ENCODE measurements at places on chromosomes 12 and 14.

DNA sequence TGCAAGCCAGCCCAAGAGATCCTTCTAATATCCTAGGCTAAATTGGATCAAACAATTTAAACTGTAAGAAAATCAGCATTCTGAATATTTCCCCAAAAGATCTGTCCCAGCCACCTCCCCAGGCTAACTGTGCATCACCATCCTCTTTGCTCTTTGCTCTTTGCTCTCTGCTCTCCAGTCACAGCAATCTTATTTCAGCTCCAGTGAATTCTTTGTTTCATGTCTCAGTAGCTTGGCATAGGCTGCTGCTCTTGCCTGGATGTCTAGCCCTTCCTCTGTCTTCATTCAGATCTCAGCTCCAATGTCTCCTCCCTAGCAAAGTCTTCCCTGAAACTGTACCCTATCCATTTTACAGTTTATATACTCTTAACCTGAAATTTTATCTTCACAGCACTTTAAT, 399.8 kb upstream of the USP15 start:
- DNase-seq, result no peak

- no peak for DNase-seq
Observed at GRCh38 chr12:32881107-32881506, 15.5 kb downstream of the PKP2 start.

DNA sequence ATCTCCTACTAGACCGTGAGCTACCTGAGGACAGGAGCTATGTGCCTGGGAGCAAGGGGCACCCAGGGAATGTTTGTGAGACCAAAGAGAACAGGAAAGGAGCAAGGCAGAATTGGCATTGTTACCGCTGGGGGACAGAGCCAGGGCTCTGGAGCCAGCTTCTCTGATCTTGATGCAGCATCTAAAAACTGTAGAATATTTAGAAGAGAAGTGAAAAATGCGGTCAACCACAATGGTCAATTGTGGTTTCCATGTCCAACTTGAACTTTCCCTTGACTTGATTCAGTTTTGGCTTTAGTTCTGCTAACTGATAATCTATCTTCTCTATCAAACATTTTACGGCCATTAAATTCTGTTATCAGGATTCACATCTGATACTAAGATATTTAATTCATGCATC, 201.2 kb downstream of the ANO4 start:
- no peak for DNase-seq

DNA sequence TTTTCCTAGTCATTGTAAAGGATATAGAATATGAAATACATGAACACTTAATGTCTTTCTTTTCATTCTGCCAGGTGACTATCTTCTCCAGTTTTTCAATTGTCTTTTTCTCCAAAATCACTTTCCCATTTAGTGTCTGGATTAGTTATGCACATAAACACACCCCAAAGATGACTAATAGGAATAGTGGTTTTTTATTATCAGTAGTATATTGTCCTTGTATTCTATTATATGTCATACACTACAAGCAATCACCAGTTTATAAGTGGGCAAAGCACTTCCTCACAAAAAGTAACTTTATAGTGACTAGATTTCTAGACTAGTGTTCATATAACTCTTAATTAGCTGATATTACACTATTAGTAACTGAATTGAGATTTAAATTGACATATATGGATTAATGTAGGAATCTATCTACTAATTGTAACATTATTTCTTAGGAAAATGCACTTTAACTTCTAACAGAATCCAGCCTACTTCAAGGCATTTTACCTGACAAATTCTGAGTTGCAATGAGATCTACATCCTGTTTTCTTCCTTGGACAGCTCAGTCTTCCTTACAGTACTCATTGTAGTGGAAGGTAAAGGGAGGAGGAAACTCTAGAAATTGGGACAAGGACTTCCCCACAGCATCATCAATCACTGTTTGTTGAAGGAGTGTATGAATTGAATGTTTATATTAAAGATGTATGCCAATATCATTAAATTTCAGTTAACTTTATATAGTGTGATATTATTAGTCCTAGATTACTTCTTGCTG, 186.1 kb upstream of the GARIN2 start:
- peak; percentile 2 for DNase-seq

- peak; percentile 67 for DNase-seq
Observed at GRCh38 chr12:65902500-65902899, 78.2 kb downstream of the HMGA2 start.

- DNase-seq, result no peak
Observed at GRCh38 chr12:124309744-124310143, 14.9 kb downstream of the RFLNA start.

DNA sequence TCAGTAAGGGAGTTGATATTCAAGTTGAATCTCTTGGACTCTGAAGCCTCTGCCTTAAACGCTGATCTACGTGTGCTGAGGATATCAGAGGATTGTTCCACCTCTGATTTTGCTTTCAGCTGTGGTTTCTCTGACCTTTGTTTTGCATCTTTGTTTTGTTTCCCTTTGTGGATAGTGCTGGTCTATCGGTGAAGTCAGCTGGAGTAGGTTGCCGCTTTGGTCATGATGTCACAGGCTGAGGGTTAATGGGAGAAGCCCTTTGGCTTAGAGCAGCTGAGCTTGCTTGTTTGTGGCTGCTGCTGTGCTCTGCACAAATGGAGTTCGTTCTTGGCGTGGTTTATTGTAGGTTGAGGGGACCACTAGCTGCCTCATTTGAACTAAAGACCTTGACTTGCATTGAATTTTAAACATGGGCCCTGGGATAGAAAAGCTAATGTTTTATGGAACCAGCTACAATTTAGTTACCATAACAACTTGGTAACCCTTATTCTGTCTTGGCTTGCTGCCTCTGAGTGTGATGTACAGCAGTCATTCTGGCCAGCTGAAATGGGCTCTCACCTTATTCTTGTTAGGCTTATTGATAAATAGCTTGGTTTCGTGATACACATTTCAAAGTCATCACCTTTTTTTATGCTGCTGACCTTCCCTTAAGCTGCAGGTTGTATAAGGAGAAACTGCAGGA, 284.5 kb upstream of the E2F7 start:
- DNase-seq, result no peak

- DNase-seq, result no peak
Observed at GRCh38 chr12:14956024-14956891, 5.1 kb downstream of the ARHGDIB start.

- peak; percentile 97 for DNase-seq
Observed at GRCh38 chr12:1197264-1198018, 206.4 kb downstream of the ERC1 start.
